ENCODE measurements at places on chromosomes 5 and 9.
A peak's percentile ranks its signal among the peaks of the same experiment; 100 is the strongest.

DNA sequence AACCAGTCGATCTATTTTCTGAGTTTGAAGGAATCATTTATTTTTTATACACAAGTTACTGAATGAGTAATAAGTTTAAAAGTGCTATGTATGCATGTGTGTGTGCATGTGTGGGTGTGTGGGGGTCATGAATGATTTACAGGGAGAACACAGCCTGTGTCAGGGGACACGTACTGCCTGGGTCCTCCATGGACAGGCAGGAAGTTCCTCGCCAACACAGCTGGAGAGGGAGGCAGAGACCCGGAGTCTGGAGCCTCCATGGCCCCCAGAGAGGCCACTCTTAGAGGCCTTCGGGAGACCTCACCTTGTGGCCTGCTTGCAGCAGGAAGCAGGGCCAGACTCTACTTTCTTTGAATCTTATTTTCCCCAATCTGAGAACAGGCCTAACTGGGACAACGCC, 144.7 kb downstream of the GABBR2 start:
- DNase-seq: no peak

GRCh38 chr9:94002316-94003140, 47.4 kb upstream of the BARX1 start:
- peak; percentile 62 for DNase-seq

- DNase-seq: no peak
Observed at GRCh38 chr5:176790941-176791340, 19.4 kb upstream of the UNC5A start.

- DNase-seq: no peak
Observed at GRCh38 chr5:178282391-178282790, 49.8 kb upstream of the PHYKPL start.

DNA sequence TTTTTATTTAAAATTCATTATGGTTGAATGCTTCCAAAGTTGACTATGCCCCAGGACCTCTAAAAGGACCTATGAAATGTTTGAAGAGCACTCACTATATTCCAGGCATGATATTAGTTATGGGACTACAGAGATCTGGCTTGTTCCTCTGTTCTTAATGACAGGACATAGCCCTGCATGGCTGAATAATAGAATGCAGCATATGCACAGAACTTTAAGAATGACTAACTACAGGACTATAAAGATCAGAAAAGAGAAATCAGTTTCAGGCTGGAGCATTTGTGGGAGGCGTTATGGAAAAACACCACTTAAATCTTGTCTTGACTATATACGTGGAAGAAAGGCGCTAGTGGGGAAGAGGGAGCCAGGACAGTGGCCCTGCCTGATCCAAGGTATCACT, 239.2 kb downstream of the DOCK8 start:
- no peak for DNase-seq

DNA sequence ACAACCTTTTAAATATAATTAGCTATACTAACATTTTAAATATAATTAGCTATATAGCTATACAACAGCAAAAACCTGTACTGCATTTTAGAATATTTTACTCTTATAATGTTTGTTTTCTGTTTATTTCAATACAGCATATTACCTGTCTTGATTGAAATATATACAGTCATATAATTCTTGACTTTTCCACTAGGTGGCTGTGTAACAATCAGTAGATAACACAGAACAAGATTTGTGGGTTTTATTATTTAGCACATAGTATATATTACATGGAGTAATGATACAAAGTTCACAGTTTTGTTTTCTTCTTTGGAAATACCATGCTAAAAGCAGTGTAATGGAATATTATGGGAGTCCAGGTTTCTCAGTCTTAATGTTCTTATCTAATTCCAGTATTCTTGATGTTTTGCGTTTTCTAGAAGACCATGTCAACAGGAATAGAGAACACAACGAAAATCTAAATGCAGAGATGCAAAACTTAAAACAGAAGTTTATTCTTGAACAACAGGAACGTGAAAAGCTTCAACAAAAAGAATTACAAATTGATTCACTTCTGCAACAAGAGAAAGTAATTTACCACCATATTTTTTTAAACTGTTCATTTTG, 13.3 kb downstream of the HMMR start:
- no peak for DNase-seq

- DNase-seq: no peak
Observed at GRCh38 chr5:43134019-43134418, 13.3 kb downstream of the ZNF131 start.

GRCh38 chr9:100222674-100223073, 123.6 kb downstream of the INVS start:
- peak; percentile 5 for DNase-seq

DNA sequence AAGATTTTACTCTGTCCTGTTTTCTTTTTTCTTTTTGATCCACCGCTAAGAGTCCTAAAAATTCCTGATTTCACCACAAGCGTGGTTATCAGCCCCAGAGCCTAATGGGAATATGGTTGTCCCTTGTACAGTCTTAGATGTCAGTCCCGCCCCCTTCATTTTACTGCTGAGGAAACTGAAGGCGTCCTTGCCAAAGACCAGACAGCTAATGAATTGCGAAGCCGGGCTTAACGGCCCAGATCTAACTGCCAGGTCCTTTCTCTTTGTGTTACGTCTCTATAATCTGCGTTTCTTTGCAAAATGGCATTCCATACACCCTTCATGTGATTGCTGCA, 497 bp downstream of the NSA2 start:
- peak; percentile 38 for DNase-seq

DNA sequence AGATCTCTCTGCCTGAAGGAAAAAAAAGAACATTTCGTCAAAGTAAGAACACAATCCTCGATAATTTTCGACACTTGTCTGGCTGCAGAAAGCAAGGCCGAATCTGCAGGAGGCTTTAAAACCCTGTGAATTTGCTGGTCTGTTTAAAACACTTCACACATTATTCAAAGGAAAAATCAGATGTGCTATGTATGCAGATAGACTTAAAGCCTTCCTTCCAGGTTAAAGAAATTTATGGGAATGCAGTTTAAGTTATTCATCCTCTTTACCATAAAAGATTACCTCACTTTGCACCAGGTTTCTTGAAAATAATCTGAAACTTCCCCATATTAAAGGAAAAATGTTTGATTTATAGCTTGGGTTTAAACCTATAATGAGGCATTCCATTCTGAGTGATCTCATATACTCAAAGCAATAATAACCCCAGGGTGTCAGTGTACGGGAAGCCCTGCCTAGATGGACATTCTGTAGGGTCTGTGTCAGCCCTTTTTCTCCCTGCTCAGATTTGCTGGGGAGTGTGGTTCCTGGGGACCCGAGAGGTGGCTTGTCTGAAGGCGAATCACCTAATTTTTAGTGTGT, 323.5 kb upstream of the SLC24A2 start:
- DNase-seq: no peak

- peak; percentile 42 for DNase-seq
Observed at GRCh38 chr9:100056561-100056960, 42.2 kb downstream of the ERP44 start.

- no peak for DNase-seq
Observed at GRCh38 chr9:102842423-102842822, 152.7 kb upstream of the CYLC2 start.

GRCh38 chr5:86679529-86679928, 61.8 kb downstream of the COX7C start:
- peak; percentile 17 for DNase-seq

- no peak for DNase-seq
Observed at GRCh38 chr5:26610577-26610976, 427.8 kb downstream of the CDH9 start.

DNA sequence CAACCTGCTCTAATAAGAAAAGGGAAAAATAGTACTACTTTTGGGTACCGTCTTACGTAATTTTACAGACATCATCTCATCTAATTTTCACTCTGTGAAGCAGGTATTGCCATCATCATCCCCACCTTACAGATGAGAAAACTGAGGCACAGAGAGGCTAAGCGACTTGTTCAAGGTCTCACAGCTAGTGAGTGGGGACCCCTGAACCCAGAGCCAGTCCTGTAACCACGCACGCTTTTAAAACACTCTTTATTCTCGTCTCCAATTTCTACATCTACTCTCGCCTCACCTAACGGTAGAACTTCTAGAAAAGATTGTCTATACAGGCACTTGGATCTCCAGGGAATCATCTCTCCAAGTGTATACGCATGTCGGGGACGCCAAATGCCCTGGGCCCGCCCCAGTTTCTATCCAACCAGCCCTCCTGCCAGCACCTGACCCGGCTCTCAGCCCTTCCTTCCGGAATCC, 1.5 kb upstream of the TRAF1 start:
- DNase-seq: no peak

DNA sequence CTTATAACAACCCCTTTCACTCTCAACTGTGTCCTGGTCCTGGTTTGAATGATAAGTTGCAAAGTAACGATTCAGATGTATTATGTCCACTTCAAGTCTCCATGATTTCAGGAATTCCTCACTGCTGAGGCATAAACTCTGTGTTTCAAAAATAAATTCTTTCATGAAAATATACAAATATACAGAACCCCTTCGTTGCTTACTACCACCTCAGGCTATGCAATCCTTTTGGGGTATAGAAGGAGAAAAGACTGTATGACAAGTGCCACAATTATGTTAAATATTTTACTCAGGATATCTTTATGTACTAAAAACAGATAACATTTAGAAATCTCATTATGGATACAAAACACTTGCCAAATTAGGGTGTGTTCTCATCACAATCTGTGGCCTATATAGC, 190.7 kb downstream of the KCTD16 start:
- no peak for DNase-seq

DNA sequence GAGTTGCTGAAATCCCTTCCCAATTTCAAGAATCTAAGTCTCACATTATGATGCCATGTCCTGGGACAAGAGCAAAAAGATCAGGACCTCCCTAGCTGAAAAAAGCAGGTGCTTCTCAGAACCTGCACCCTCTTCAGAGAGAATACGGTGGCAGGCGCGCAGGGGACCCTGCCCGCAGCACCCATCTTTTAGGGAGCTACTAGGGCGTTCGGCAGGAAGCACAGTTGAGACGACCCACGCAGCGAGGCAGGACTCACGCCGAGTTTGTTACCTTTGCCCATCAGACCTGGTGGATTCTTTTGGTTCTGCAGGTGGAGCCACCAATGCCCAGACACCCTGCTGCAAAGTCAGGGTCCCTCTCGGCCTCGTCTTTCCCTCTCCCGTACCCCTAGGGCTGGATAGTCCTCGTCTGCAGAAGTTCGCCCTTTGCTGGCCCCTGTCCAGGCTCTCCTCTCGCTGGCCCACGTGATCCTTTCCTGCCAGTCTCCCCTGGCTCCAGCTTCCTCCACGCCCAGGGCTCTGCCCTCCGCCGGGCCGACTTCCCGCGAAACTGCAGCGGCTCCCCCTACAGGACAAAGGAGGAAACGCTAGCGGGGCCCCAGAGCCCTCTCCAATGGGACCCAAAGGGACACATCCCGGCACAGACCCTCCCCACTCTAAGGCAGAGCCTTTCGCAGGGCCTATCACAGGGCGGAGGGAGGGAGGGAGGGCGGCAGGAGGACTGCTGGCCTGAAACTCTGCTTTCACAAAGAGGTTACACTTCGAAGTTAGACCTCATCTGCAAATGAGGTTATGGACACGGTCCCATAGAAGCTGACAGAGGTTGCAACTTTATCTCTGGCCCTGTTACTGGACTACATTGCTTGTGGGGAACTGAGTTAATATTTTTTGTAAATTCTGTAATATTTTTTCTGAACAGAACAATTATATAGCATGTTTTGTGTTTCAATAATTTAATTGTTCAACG, 28.8 kb downstream of the TMEM174 start:
- DNase-seq: peak; percentile 45

DNA sequence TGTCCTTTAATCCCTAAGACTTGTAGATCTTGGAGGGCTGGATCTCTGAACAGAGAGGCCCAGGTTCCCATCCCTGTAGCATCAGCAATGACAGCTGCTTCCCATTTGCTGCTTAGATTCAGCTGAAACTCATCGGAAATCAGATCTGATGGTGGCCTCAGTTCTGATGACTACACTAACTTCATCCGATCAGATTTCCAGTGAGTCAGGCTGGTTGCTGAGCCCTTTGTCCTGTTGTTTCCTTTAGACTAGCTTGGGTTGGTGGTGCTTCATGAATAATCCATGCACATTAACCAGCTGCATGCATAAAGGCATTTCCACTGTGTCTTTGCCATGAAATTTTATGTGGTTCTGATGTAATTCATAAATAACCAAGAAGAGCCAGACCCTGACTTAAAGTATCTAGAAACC, 195.2 kb upstream of the TUT7 start:
- no peak for DNase-seq

DNA sequence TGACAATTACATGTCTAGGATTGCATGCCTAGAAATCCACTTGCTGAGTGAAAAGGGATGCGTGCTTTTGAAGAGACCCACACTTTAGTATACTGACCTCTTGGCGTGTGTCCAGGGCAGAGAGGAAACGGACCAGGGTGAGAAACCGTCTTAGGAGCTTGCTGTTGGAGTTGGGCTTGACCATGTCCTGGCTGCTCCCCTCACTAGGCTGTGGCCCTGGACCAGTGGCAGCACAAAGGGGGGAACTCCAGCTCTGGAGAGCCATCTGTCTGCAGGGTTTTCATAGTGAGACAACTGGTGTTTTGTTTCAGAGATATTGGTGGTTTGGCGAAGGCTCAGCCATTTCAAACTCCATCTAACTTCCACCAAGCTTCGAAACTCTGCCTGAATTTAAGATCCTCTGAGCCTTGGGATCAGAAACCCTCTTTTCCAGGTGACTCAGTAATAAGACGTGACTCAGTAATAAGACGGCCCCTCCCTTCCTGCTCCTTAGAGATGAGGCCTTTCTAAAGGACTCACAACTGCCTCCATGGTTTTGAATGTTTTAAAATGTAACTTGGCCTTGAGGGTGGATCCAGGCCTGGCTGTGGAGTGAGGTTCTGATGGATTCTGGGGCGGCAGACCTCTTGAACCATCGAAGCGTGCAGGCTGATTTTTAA, 165.8 kb downstream of the MELK start:
- no peak for DNase-seq

GRCh38 chr5:61010467-61011454, 65.8 kb downstream of the NDUFAF2 start:
- no peak for DNase-seq

GRCh38 chr5:169013208-169013728, 287.7 kb downstream of the SLIT3 start:
- DNase-seq: no peak

DNA sequence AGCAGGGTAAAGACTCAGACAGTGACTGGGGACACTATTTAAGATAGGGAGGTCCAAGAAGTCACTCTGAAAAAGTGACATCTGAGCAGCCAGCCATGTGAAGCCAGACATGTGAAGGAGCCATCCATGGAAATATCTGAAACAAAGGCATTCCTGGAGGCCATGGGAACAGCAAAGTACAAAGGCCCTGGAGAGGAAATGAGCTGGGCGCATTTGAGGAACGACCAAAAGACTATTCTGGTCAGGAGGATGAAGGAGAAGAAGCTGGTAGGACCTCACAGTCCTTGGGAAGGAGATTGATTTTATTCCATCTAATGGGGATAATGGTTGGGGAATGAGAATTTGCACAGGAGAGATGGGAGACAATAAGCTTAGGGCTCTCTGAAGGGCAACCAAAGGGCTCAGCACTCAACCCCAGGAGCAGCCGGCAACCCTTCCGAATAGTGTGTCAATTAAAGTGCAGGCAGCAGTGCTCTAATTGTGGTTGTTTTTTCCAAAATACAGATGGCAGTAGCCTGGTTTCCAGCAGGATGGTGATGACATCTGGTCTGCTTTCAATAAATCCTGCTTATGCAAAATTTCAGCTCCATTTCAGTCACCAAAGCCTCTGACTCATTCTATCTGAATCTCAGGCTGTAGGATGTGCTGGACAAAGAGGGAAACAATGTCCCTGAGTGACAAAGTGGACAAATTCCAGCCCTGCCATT, 26.7 kb downstream of the FOXI1 start:
- no peak for DNase-seq

Data from MV-4-11 (cell line).